GM06990 (cell line): ENCODE measurements at places on chromosomes 16 and 17.

DNA sequence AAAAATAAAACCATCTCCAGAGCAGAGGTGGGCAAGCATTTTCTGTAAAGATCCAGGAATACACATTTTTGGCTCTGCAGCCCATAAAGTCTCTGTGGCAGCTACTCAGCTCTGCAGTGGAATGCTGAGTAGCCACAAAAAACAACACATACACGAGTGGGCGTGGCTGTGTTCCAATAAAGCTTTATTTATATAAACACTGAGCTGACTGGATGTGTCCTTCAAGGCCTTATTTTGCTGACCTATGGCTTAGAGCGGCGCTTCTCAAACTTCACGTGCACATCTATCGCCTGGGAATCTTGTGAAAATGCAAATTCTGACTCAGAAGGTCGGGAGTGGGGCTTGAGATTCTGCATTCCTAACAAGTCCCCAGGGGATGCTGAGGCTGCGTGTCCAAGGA lies 39.7 kb downstream of the XYLT1 start:
- DNase-seq = no peak

DNA sequence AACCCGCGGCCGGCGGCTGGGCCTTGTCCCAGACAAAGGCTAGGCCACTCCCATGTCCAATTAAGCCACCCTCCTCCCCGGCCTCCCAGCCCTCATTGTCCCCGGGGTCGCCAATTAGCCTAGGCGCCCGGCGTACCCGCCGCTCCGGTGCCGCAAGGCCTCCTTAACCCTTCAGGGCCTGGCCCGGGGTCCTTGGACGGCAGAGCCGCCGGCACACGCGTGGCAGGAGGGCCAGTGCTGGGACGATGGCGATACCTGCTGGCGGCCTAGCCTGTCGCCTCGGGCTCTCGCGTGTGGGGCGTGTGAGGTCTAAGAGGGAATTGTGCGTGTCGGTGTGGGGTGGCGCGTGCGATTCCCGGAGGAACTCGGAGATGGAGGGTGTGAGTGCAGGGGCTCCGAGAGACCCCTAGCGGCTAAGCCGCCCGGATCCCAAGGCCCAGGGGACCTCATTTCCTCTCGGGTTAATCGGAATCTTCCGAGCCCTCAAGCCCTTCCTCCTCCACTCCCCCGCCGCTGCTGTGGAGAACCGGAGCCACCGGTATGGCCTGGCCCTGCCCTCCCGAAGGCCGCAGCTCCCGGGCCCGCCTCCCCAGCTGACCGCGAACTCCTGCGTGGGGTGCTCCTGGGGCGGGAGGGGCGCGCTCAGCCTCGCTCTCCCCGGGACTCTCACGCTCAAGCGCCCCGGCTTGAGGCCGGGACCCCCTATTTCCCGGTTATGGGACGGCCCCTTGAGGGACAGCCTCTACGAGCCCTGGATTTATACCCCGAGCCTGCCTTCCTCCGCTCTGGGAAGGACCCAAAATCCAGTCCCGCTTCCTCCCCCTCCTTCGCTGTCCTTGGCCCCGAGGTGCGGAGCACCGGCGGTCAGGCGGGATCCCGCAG lies 11.9 kb downstream of the TBX2 start:
- DNase-seq = peak; percentile 60

- DNase-seq = no peak
Observed at GRCh38 chr17:72976971-72977770, 115.3 kb downstream of the SLC39A11 start.

- no peak for DNase-seq
Observed at GRCh38 chr16:4737545-4737944, 3.2 kb downstream of the DNAAF8 start.

GRCh38 chr17:76365256-76365903 lies 11.7 kb upstream of the PRPSAP1 start:
- DNase-seq = no peak

DNA sequence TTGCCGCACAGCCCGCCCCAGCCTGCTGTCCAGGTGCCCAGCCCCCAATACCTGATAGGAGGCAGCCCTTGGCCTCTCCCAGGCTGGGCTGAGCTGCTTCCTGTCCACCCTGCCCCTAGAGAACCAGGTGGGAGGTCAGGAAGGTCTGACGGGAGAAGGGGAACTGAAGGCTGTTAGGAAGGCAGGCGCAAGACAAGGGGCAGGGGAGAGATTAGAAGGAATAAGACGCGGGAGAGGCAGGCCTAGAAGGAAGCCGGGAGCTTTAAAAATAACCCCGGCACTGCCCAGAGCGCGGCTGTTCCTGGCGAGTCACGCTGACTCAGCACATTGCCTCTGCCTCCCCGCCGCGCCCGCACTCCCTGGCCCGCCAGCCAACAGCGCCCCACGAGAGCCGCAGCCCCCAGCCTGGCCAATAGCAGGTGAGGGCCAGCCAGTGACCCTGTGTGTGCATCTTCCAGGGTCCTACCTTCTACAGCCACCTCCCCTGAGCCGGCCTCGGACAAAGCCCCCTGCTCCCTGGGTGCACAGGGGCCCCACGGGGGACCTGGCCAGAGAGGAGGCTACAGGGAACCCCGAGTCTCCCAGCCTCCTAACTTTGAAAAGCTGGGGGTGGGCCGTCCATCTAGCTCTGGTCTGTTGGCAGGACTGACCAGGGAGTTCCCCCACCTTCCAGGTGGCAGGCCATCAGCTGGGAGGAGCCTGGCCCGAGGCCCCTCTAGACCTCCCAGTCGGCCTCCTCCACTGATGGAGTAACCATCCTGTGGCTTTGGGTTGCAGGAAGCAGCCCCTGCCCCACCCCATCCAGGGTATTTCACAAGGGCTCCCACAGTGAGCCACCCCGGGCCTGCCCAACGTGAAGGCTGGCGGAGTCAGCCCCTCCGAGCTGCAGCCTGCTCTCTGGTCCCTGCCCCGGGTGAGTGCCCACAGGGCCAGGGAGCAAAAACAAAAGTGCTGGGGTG lies 4.0 kb downstream of the MAFG start:
- no peak for DNase-seq

GRCh38 chr16:10587622-10588021 lies 7.2 kb upstream of the EMP2 start:
- DNase-seq = no peak

DNA sequence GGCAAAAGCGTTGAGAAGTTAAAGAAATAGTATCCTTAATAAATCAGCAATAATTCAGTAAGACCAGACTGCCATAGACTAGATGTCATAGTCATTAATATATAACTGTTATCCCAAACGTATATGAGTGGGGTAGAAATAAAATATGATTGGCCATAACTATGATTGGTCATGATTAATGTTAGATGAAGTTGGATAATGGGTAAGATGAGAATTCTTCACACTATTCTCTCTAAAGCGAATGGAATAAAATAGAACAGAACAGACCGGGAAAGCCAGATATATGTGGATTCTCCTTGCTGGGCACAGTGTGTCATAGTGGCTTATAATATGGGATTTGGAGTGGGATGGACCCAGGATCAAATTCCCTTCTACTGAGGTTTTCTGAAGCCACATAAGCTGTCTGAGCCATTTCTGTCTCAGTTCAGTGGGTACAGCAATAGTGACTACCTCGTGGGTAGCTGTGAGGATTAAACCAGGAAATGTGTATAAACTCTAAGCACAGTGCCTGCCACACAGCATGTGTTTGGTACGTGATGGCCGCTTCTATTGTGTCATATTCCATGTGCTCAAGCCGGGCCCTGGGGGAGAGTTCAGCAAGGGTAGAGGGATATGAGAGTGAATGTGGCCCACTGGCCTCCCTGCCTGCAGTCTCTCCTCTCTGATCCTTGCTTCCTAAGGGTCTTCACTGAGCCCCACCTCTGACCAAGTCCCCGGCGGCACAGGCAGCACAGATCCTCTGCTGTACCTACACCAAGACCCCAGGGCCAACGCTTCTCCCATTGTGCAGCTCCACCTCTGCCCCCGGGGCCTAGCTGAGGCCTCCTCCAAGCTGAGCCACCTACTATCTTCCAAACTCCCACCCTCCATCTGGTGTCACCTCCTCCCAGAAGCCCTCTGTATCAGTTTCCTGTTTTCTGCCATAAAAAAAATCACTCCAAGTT lies 3.7 kb downstream of the CETP start:
- no peak for DNase-seq

GRCh38 chr17:32007463-32008298 lies 498 bp downstream of the LRRC37B start:
- peak; percentile 49 for DNase-seq

DNA sequence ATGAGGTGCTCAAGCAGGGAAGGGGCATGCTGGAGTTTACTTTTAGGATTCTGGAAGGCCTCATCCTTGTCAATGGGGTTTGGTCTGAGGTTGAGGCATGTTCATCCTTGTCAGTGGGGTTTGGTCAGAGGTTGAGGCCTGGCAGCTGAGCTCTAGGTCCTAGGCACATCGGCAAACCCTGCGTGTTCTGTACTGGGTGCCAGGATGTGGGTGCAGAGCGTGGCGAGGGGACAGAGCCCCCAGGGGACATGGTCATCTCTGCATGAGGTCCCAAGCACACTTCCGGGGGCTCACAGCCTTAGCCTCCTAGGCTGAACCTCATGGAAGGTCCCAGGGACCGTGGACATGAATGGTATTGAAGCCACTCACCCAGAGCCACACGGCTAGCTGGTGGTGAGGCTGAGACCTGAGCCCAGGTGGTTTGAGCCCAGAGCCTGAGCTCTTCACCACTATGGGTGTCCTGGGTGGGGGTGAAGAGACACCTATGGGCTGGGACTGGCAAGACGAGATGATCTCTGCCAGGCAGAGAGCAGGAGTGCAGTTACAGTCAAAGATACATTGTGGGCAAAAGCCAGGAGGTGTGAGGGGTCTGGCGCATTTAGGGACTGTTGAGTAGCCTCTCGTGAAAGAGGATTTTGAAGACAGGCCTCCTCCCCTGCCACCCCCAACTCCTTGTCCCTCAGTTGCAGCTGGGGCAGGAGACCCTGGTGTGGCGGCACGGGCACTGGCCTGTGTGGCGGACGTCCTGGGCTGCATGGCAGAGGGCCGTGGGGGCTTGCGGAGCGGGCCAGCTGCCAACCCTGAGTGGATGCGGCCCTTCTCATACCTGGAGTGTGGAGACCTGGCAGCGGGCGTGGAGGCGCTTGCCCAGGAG lies 19.3 kb downstream of the FCSK start:
- no peak for DNase-seq

GRCh38 chr17:9202532-9202931 lies 181.2 kb downstream of the NTN1 start:
- DNase-seq = no peak

- peak; percentile 23 for DNase-seq
Observed at GRCh38 chr16:47461598-47462266, 601 bp downstream of the PHKB start.

GRCh38 chr16:1989209-1990100 lies at the start of gene SYNGR3:
Gene SYNGR3 (plus strand): TSS chr16:1989970. CDS start chr16:1990103, 133 bp downstream.
- no peak for DNase-seq

DNA sequence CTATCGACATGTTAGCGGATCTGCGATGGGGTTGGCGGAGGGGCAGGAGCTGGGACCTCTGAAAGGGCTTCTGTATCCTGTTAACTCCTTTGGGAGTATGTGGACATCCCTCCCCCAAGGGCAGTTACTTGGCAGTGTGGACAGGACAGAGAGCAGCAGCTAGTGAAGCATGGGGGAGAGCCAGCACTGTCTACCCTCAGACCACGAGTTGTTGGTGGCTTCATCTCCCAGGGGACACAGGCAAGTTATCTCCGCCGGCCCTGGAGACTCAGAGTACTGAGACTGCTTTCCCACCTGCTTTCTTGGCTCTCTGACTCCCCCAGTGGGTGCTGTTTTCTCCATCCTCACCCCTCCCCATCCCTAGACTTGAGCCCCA lies 5.3 kb upstream of the GFAP start:
- no peak for DNase-seq

DNA sequence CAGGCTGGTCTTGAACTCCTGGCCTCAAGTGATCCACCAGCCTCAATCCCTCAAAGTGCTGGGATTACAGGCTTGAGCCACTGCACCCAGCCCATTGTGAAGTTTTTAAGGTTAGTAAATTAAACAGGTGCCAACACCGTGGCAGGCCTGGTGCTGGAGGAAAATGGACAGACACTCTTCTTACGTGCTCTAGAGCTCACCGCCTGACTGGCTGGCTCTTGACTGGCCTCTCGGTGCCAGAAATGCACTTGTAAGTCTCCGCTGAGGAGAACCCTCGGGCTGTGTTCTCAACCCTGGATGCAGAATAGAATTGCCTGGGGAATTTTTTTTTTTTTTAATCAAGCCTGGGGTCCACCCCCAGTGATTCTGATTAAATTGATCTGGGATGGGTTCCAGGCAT lies 10.3 kb upstream of the HAS3 start:
- no peak for DNase-seq

- no peak for DNase-seq
Observed at GRCh38 chr16:23348579-23349469, 46.7 kb downstream of the SCNN1B start.

DNA sequence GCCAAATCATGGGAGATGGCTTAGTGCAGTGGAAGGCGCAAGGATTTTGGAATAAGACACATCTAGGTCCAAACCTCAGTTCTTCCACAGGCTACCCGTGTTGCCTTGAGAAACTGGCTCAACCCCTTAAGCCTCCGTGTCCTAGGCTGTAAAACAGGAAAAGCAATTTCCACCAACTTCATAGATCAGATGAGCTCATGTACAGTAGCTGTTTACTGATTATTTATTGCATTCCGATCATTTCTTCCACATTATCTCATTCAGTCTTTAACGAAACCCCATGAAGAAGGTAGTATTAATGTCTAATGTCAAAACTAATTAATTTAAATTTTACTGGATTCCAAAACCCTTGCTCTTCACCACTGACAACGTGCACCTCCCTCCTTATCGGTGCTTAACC lies 231.6 kb downstream of the GRIN2A start:
- no peak for DNase-seq

DNA sequence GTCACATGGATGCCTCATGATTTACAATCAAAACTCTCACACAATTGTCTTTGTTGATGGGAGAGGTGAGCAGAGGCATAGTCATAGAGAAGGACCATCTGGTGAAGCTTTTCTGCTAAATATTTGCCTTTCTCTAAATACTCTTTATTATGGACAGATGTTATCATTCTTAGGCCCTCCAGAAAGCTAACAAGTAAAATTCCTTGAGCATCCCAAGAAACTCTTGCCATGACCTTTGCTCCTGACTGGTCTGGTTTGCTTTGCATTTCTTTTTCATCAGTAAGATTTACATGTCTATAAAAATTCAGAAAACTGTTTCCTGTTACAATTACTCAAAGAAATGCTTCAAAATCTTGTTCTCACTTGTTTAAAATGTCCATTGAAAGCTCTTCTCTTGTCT lies 1336.6 kb upstream of the CDH8 start:
- no peak for DNase-seq

GRCh38 chr17:66673668-66674276 lies 161.1 kb upstream of the CACNG5 start:
- no peak for DNase-seq

DNA sequence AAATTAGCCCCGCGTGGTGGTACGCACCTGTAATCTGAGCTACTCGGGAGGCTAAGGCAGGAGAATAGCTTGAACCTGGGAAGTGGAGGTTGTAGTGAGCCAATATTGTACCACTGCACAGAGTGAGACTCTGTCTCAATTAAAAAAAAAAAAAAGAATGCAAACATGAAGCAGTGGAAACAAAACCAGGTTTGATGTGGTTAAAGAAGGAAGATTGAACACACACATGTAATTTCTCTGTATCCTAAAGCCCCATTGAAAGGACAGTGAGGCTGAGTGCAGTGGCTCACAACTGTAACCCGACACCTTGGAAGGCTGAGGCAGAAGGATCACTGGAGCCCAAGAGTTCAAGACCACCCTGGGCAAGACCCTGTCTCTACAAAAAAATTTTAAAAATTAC lies 26.5 kb upstream of the SBK1 start:
- no peak for DNase-seq

GRCh38 chr16:57469046-57469445 lies 6.6 kb downstream of the POLR2C start:
- DNase-seq = no peak

GRCh38 chr16:3027983-3028715 lies 4.3 kb downstream of the THOC6 start:
- peak; percentile 87 for DNase-seq
